Caki2 (cell line): ENCODE measurements at places on chromosomes 4 and X.

DNA sequence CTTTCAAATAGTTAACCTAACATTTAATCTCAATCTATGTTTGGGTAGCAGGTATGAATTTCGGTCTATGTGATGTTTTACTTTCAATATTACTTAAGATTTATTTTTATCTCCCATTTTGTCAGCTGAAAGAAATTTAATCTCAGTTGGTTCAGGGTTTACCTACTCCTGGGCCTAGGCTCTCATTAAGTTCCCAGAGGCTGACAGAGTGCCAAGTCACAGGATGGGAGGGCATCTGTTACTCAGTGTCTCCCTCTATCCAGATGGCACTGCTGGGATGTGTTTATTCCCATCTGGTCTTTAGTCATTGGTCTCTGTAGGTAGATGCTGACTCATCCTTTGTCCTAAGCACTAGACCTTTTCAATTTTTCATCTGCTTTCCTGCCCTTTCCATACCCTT is 129.4 kb upstream of the ARSJ start:
- DNase-seq, result peak; percentile 65

DNA sequence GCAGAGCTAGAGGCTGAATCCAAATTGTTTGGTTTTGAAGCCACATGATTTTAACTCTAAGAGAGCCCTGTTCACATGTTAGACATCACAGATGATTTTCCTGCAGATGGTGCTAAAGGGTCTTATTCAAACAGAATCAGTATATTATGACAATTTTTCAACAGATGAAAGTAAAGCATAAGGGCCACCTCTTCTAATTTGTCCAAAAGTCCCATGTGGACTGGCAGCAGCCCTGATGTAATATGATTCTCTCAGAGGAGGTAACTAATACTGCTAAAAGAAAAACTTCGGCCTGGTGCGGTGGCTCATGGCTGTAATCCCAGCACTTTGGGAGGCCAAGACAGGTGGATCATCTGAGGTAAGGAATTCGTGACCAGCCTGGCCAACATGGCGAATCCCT is 26.0 kb upstream of the SETD7 start:
- DNase-seq, result no peak

GRCh38 chr4:75976177-75976576 is 14.6 kb downstream of the SDAD1 start:
- DNase-seq, result no peak

- DNase-seq, result no peak
Measured at GRCh38 chr4:177214935-177215334, 94.7 kb upstream of the NEIL3 start.

- no peak for DNase-seq
Measured at GRCh38 chr4:86878640-86879039, 13.6 kb downstream of the C4orf36 start.

DNA sequence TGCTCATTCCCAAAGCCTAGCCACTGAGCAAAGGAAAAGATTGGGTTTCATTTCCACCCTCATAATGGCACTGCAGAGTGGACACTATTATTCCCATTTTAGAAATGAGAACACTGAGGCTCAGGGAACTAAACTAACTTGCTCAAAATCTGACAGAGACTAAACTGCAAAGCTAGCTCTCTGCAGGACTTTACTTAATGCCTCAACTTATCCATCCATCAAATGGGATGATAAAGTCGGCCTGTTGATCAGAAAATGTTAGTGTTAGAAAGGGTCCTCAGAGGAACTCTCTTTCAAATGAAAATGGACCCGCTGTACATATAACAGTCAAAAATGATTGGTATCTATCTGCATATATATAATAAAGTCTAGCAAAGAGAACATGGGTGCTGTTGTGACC is 186.8 kb downstream of the QDPR start:
- no peak for DNase-seq

- DNase-seq, result peak; percentile 87
Measured at GRCh38 chr4:70705183-70706043, 16.4 kb upstream of the RUFY3 start.

DNA sequence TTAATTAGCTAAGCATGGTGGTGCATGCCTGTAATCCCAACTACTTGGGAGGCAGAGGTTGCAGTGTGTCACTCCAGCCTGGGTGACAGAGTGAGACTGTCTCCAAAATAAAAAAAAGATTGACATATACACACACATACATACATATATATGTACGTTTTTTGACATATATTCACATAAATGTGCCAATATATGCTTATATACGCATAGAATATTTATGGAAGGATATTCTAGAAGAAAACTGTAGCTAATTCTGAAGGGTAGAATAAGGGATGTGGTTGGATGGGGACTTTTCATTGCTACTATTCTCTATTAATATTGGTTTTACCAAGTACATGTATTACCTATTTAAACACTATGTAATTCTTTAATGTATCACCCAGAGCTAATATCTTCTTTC is 19.7 kb downstream of the ZGRF1 start:
- no peak for DNase-seq

DNA sequence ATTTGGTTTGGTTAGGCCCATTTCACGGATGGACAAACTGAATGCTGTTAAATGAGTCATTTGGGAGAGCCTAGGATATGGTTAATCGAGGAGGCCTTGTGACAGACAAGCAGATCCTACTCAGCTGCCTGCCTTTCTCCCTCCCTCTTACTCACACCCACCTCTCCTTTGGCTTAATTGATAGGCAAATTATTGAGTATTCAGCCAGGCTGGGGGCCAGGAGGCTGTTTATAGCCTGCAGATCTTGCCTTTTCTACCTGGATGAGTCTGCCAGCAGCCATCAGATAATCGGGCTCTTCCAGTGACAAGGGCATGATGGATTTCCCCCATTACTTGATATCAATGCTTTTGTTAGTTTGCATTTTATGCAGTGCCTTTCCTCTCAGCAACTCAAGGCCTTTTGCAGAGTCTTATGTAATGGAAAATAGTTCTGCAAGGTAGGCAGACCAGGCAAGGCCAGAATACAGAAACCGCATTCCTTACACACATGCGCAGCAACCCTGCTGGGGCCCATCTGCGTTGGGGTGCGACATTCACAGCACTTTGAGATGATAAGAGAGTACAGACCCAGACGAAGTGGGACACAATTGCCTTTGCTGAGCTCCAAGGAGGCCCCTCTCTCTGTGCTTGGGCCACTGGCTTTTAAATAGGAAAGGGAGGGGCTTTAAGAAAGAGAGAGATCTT is 96.2 kb upstream of the ATP6AP2 start:
- no peak for DNase-seq

DNA sequence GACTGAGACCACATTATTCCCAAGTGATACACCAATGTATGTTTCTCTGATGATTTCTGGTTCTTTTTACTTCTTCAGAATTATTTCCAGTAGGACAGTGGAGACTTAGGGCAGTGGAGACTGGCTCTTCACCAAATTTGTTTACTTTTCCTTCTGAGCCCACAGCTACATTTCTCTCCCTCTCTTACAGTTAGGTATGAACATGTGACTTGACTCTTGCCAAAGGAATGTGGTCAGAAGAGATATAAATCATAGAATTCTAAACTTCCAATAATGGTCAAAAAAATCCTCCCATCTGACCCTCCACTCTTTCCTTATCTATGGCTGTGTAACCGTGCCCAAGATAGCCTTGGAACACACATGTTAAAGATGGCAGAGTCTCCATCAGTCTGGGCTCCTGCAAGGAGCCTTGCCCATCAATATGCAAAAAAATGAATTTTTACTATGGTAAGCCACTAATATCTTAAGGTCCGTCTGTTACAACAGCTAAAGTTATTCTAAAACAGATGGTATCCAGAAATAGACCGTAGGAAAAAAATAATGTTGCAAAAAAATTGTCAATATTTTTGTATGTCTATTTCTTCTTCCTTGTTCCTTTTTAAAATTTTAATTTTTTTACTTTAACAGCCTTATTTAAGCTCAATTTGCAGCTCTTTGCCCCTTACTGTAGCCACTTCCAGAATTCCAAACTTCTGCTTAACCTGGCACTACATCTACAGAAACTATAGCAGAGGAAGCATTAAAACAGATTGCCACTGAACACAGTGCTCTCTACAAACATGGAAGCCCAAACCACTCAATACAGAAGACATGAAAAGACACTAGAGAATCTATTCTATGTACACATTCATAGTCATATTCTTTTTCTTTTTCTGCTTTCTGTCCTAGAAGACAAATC is 260.7 kb downstream of the COL25A1 start:
- DNase-seq, result no peak

GRCh38 chr4:73247100-73247499 is 11.5 kb downstream of the ANKRD17 start:
- no peak for DNase-seq

GRCh38 chr4:88078579-88078978 is 71.1 kb downstream of the PKD2 start:
- no peak for DNase-seq

DNA sequence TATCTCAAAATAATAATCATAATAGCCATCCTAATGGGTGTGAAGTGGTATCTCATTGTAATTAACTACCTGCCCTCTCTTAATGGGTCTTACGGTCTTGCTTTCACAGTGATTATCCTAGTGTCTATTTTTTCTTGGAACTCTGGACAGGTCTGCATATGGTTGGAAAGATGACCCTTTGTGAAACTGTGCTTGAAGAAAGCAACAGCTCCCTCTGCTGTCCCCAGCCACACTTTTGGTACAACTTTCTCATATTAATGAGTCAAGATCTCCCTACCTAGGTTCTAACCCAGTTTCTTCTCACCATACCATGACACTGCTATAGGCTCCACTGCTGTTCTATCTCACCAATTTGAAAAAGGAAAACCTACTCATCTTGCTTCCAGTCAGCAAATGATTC is 2.4 kb downstream of the TFDP3 start:
- peak; percentile 1 for DNase-seq

- no peak for DNase-seq
Measured at GRCh38 chrX:17662391-17662790, 74.9 kb upstream of the SCML1 start.

- no peak for DNase-seq
Measured at GRCh38 chr4:147764337-147764736, 32.4 kb downstream of the ARHGAP10 start.

DNA sequence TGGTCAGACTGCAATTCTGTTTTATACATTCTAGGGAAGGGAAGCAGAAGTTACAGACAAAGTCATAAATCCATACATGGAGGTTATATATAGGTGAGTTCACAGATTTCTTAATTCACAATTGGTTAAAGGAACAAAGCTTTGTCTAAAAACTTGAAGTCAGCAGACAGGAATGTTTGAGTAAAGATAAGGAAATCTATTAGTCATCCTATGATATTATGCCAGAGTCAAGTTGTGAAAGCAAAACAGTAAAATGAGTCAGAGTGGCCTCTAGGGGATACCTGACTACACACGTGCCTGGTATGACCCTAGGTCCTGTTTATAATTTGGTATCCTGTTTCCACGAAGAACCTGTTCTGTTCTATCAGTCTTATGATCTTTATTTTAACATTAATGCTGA is 31.5 kb downstream of the ACTRT1 start:
- peak; percentile 71 for DNase-seq
